ENCODE measurements at places on chromosomes 5 and 9.

DNA sequence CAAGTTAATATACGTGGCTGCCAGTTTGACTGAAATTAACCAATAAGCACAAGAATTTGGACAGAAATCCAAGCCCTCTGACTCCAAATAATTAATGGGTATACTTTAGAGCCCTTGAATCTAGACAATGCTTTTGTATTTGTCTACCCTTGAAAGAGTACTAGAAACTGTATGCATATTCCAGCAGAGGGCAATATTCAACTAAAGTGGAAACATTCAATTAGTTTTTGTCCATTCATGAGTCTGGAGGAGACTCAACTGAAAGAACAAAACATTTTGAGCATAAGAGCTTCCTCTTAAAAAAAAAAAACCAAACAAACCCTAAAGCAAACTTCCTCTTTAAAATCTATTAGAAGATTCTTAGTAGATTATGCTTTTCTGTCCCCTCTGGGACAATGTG, 157.8 kb downstream of the ARHGEF28 start:
- DNase-seq, result no peak

DNA sequence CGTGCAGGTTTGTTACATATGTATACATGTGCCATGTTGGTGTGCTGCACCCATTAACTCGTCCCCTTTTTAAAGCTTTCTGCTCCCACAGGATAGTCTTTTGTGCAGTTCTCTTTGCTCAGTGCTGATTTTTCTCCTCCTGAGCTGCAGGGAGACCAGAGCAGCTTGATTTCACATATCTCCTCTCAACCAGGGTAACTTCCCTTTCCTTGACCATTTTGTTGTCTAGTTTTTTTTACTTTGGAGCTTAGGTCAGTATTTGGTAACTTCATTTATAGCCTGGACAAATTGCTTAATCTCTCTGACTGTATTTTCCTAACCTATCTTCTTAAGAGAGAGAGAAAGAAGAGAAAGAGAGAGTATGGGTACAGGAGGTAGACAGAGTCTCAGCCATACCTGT, 137.1 kb upstream of the ZNF366 start:
- DNase-seq, result no peak

- no peak for DNase-seq
These were observed 6.0 kb upstream of the SLC6A19 start for GRCh38 chr5:1195439-1195838.

DNA sequence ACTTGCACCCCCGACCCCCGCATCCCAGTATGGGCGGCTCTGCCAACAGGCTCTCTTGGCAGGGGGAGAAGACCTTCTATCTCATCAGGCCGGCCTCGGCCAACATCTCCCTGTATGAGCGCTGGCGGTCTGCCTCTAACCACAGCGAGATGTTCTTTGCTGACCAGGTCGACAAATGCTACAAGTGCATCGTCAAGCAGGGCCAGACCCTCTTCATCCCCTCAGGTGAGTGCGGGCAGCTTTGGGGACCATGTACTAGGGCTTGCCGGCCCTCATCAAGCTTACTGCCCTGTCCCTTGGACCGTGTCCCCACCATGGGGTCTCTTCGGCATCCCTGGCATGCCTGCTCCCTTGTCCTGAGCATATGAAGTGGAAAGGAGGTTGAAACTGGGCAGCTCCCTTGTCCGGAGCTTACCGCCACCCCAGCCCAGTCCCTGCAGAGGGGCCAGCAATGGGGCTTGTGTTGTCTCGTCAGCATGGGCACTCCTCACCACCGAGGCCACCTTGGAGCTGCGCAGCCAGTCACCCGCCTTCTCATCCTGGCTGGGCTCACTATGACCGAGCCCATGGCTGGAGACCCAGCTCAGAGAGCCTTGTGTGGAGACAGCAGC, 78.1 kb downstream of the PHF2 start:
- DNase-seq, result no peak

GRCh38 chr5:160605266-160605665, 183.6 kb downstream of the PTTG1 start:
- DNase-seq, result no peak

- DNase-seq, result no peak
These were observed 115.6 kb downstream of the GPR21 start for GRCh38 chr9:123149067-123149466.

DNA sequence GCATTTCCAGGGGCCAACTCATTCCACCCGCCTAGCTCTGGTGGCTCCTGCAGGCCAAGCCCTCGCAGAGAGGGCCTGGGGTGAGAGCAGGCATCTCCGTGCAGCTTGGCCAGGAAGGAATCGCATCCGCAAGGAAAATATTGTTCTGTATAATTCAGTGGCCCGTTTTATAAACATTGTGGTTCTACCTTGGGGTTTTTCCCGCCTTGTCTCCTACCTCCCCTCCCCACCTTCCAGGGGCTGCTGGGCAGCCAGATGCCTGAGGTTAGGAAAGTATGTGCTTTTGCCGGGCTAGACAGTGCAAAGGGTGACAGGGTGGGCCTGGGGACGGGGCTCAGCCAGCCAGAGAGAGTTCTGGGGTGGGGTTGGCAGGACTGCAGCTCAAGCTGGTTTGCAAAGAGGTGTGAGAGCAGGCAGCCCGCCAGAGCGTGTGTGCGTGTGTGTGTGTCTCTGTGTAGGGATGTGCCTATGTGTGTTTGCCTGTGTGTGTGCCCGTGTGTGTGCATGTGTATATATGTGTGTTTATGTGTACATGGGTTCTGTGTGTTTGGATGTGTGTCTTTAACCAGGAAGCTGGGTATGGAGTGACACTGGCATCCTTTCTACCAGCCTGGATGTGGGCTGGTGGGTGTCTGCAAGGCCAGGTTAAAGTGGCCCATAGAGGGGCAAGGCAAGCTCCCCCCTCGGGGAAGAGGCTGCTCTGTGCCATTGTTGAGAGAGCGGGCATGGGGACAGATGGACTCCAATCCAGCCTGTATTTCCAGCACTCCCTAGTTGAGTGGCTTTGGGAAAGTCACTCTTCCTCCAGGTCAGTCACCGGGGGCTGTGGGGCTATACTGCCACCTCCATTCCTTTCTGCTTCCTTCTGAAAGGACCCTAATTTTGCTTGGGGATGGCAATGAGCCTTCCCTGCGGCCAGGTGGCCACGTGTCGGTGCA, 10.6 kb upstream of the SLC2A6 start:
- no peak for DNase-seq

DNA sequence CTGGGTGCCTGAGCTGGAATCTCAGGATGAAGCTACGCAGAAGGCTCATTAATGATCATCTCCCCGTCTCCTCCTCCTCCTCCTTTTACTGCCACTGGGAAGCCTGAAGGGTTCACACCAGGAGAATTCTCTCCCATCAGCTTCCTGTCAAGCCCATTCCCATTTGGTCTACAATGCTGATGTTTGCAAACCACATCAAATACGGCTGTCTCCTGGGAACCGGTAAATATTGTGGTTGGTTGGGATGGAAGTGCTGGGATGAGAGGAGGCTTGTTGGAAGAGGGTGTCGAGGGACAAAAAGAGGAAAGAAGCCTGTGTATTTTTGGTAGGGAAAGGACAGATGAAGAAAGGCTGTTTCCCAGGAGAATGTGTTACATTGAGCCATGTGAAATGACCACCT, 13.2 kb upstream of the S1PR3 start:
- DNase-seq, result no peak

GRCh38 chr5:119743927-119744326, 114.6 kb downstream of the FAM170A start:
- DNase-seq, result no peak

DNA sequence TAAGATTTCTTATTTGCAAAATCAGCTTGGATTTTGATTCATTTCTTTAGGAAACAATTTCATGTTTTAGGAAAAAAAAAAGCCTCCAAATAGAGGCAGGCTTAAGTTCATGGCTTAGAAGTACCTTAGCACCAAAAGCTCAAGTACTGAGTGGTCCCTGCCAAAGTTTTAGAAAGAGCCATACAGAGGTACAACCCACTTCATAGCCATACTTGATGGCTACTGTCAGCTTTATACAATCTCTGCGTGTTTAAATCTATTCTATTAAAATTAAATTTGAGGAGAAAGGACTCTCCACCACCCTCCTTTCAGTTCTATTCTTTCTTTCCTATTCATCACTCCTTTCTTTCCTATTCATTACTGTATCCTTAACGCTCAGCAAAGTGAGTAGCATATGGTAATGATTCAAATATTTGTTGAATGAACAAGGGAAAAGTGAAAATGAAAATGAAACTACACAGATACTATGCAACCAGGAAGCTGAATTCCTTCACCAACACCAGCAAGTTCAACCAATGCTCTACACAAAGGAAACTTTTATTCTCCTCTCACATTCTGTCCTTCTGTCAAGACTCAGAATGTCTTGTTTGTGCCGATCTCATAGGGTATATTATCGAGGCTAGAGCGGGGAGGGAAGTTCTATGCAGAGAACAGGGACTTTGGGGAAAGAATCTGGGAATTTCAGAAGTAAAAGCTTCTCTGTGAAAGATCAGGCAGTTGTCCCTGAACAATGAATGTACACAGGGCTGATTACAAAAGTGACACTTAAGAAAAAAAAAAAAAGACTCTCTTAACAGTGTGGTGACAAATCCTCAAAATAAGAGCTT, 138.6 kb upstream of the SPEF2 start:
- no peak for DNase-seq

DNA sequence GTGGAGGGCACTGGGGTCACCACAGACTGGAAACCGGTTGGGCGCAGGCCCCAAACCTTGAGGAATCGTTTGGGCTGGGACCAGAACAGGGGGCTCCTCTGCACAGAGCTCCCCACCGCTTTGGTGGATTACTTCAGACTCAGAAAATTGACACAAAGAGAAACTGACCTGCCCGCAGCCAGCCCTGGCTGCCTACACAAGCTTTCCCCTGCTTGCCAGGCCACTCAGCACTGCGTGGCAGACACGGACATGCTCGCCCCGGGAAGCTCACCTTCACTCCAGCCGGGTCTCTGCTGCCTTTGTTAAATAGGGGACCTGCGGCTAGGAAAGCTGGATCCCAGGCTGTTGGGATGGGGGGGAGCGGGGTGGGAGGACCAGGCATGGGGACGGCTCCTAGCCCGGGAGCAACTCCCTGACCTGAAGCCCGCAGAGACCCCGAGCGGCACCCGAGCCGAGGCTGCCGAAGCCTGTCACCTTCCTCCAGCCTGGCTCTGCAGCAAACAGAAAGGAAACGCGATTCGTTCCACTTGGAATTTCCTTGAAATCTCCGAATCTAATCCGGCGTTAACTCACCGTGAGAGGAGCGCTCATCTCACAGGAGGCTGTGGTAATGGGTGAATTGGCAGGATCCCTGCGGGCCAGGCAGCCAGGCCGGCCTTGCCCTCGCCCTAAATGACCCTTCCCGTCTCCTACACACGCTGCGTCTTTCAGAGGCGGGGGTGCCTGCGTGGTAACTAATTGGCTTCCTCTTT, 8.8 kb downstream of the PAX5 start:
- DNase-seq, result no peak

DNA sequence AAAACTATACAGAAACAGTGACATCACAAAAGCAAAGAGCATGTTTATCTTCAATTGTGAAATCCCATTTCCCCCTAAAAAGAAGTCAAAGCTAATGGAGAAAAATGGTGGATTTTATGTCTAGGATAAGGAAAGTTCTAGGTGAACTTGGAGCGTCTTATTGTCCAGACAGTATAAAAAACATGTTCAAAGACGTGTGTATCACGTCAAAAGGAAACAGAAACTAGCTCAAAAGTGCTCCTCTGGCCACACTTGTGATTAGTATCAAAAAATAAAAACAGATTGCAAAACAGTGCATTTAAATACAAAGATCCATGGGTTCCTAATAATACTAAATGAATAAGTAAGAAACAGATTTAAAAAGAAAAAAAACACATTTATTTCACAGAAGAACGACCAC, 568.9 kb downstream of the ANXA1 start:
- DNase-seq, result no peak

GRCh38 chr9:21015129-21015815, 16.2 kb downstream of the HACD4 start:
- DNase-seq, result no peak

DNA sequence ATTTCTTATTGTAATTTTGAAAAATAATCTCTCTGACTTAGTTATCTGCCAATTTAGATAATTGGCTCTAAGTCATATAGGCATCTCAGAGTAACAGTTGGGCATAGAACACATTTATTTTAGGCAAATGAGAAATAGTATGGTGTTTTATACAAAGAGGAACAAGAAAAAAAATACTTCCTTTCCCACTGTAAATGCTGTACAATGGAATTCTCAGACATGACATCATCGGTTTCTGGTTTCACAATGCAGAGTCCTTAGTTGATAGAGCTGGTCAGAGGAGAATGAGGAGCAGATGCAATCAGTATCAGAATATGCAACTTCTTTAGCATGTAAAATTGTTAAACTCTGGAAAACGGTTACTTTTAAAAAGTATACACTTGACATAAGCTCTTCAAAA, 49.4 kb downstream of the PLK2 start:
- no peak for DNase-seq
